ENCODE measurements at places on chromosomes 5 and 9.

GRCh38 chr9:107633406-107633805 is 143.8 kb upstream of the KLF4 start:
- no peak for DNase-seq

GRCh38 chr5:39700523-39700922 is 275.7 kb upstream of the DAB2 start:
- DNase-seq: no peak

DNA sequence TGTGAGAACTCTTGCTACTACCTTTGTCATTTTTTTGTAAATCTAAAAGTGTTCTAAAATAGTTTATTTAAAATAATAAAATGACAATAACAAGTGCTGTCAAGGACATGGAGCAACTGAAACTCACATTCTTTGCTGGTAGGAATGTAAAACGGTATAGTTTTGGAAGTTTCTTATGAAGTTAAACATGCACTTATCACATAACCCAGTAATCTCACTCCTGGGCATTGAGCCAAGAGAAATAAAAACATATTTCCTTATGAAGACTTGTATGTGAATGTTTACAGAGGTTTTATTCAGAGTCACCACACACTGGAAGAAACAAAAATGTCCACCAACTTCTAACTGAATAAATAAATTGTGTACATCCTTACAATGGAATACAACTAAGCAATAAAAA is 46.0 kb upstream of the COL15A1 start:
- no peak for DNase-seq

DNA sequence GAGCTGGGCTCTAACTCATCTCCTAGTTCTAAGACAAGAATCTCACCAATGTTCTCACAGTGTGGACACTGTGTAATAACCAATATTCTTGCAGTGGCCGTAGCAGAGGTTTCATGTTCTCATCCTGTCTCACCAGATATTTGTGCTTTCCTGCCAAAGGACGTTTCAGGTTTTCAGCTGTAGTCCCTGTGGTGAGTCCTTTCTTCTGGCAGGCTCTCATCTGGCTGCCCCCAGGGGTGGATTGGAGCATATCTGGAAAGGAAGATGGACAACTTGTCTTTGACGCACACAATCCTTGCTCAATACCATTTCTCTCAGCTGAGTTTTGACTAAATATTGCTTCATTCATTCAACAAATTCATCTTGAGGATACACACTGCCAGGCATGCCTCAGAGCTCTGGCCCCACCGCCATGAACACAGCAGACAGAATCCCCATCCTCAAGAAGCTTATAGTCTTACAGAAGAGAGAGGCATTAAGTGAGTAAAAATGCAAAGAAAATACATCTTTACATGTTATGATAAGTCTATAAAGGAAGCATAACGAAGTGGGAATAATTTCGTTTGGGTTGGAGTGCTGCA is 33.8 kb upstream of the NEURL1B start:
- no peak for DNase-seq

DNA sequence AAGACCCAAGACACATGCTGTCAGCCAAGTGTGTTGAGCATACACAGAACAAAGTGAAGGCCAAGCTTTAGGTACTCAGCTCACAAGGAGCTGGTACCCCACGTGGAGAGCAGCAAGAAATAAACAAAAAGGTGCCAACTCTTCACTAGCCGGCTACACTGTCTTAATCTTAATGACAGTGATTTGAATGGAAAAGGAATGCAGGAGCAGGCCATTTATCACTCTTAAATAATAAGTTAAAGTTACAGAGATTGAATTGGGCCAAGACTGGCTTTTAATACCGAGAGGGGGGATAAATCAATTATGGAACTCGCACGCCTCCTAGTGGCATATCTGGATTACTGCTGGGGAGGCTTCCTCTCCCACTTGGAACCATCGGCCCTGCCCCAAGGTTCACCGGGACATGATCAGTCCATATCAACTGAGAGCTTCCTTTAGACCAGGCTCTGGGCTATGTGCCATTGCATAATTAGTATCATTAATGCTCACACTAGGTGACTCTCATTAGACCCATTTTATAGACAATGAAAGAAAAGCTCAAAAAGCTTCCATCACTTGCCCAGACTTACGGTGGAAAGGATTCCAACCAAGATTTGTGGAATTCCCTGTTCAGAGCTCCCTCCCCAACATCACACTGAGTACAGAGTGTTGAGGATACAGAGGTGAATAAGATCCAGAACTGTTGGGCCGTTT is 94.0 kb downstream of the ACTL7B start:
- peak; percentile 69 for DNase-seq

DNA sequence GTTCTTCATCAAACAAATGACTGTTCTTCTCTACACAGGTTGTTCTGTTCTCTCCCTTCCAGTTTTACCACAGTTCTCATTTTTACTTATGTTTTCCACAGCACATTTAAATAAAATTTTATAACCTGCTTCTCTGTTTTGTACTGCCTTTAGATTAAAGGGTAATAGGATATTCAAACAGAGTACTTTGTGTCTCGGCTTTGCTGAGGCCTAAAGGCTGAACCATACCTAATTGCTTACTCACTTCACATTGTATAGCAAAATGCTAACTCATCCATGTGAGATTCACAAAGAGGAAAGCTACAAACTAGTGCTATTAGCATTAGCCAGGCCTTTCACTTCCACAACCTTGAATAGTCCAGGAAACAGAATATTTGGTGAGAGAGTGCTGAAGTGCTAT is 200.3 kb downstream of the TRPM3 start:
- DNase-seq: no peak

GRCh38 chr9:91164724-91165520 is 196.8 kb downstream of the AUH start:
- DNase-seq: peak; percentile 78

DNA sequence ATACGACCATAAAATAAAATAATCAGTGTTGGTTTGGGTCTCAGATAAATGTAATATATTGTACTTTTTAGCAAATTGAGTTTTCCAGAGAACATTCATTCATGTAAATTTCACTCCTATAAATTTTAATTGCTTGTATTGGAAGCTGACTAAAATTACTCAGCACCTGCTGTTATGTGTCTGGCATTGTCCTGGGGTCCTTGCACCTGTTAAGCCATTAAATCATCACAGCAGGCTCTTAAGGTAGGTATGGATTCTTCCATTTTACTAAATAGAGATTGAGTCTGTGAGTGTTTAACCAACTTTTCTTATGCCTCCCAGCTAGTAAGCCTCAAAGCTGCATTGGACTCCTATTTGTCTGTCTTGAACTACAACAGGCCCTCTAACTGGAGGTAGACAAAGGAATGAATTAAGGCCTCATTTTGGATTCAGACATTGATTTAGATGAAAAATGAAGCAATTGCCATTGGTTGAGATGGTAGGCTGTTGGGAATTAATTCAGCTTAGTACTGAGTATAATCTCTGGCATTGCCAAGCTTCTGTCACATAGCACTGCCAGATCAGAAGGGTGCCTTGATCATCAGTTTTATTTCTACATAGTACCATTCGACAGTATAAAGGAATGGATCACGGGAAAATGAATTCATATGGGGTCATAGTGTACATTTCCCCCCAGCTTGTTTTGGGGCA is 78.9 kb downstream of the PARP8 start:
- no peak for DNase-seq

GRCh38 chr5:54296386-54296785 is 14.0 kb downstream of the ARL15 start:
- no peak for DNase-seq

DNA sequence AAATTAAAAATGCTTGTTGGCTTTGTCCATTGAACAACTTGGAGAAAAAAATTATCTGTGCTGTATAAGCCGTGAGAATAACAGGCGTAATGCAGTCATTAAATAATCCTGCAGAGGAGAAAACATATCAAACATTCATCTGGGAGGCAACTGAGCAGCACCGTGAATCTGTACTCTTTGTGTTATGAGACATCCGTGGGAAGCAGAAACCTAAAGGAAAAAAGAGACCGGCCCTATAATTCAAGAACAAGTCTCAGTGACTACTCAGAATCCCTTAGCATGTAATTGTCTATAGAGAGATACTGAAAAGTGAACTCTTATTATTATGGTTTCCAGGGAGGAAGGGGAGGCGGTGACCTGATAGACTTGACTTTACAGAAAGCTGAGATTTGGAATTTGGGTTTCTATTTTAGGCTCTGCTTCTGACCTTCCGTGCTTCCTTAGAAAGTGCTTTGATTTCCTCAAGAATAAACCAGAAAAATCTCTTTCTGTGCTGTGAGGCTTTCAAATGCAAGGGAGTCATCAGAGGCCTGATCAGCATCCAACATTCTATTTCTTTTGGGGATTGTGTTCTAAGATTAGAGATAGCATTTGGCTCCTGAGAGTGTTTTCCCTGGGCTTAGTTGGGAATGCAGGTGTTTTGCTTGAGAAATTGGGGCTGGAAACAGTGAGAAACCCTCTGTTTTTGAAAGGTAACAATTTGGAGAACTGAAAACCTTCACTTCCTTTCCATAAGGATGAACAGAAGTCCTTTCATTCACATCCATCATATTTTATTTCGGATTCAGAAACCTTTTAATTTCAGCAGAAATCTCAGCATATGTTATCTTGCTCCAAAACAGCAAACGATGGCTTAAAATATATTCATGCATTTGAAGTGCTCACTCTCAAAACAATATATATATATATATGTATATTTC is 296.7 kb downstream of the CSNK1G3 start:
- no peak for DNase-seq

GRCh38 chr5:53469946-53470687 is 10.3 kb upstream of the FST start:
- DNase-seq: no peak

DNA sequence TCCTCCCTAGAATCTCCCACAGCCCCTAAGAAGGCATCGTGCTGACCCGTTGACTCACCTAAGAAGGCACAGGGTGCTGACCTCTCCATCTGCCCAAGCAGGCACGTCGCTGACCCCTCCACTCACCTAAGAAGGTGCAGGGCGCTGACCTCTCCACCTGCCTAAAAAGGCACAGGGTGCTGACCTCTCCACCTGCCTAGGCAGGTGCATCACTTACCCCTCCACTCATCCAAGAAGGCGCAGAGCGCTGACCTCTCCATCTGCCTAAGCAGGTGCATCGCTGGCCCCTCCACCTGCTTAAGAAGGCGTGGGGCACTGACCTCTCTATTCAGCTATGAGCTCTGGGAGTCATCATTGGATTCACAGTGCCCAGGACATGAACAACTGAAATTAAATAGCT is 54.4 kb upstream of the FCN1 start:
- DNase-seq: peak; percentile 48

GRCh38 chr5:141960018-141960417 is 2.0 kb upstream of the PCDH12 start:
- peak; percentile 81 for DNase-seq

GRCh38 chr9:117720066-117720465 is 15.9 kb downstream of the TLR4 start:
- no peak for DNase-seq

DNA sequence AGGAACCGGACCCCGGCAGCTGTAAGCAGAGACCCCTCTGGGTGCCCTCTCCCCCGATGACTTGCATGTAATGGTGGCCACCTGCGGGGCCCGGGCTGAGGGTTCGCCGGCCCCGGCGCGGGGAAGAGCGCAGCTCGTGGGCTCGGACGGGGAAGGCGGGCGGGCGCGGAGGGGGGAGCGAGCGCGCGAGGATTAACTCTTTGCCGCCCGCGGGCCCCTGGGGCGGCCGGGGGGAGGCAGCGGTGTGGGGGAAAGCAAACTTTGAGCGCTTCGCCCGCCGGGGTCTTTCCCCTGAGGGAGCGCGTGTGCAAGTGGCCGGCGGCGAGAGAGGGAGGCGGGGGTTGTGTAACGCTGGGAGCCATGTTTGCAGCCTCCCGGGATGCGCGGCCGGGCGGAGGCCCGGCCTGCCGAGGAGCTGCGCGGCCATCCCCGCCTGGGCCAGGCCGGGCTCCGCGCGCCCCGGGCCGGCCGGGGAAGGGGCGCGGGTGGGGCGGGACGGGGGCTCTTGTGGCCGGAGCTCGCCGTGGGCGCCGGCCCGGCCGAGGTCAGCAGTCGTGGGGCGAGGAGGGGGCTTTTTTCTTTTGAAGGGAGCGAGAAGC is 547 bp downstream of the ANP32B start:
- no peak for DNase-seq

- no peak for DNase-seq
Measured at GRCh38 chr5:35665096-35665495, 47.4 kb downstream of the SPEF2 start.

- no peak for DNase-seq
Measured at GRCh38 chr5:86613455-86613854, 4.3 kb upstream of the COX7C start.

- DNase-seq: no peak
Measured at GRCh38 chr9:37820142-37820541, 19.5 kb downstream of the DCAF10 start.

DNA sequence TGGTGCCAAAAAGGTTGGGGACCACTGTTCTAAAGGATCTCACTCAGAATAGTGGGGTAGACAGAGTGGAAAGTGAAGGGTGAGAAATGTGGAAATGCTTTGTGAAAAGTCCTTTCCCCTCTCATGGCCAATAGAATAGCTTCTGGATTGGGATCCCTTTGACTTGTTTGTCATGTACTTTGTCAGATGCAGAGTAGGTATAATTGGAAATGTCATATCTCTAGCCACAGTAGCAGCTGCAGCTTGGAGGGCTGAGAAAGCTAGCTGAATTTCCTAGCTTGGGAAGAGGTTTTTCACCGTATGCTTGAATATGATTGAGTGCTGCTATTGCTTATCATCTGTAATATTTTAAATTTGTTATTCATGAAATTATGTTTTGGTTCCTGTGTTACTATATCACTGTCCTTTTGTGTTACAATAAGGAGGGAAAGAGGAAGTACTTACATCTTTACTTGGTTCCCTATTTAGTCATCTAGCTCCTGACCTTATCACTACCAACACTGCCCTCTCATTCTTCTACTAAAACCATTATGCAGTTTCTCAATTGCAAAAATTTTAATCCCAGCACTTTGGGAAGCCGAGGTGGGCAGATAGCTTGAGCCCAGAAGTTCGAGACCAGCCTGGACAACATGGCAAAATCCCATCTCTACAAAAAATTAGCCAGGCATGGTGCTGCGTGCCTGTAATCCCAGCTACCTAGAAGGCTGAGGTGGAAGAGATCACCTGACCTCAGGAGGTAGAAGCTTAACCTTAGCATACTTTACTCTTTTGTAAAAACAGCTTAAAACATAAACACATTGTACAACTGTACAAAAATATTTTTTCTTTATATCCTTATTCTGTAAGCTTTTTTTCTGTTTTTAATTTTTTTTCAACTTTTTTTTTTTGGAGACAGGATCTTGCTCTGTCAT is 12.4 kb downstream of the SLC30A5 start:
- DNase-seq: no peak

- no peak for DNase-seq
Measured at GRCh38 chr5:158007336-158007735, 148.4 kb upstream of the CLINT1 start.

DNA sequence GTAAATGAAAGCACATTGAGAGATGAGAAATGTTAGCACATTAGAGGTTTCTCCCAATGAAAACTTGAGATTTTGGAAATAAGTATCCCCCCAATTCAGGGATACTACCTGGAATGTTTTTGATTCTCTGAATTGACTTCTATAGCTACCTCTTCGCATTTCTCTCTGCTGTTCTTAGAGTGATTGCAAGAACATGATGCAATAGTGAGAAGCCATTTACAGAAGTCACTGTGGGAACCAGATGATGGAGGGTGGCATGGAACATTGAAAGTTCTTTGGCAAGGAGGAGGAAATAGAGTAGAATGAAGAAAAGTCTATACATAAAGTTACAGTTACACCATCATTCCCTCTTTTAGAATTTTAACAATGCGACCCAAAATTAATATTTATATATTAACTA is 9.2 kb downstream of the NPR3 start:
- DNase-seq: no peak

Data from lower leg skin (tissue), 4 donors.